AG08395 (cell line): ENCODE measurements at places on chromosomes 3 and 15.

- DNase-seq = no peak
These were observed 2.1 kb downstream of the MAGEL2 start for GRCh38 chr15:23645371-23646164.

DNA sequence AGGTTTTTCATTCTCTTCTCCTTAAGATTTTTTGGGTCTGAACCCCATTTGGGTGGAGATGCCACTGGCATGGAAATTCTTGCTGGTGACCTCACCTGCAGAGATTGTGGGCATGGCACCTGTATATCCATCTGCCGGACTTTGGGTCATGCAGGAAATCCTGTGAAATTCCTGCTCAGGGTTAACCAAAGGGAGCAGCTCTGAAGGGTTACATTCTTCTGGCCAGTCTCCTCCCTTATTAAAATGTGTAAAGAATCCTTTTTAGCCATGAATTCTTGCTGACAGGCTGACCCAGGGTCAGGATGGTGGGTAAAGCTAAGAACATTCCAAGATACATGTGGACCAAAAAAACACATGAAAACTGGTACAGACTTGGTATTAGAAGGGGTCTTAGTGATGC lies 27.4 kb downstream of the ARHGEF26 start:
- DNase-seq = no peak

- DNase-seq = no peak
These were observed 6.7 kb downstream of the KBTBD13 start for GRCh38 chr15:65083262-65083701.

- DNase-seq = no peak
These were observed 451.8 kb upstream of the NPAP1 start for GRCh38 chr15:24223739-24224138.

- no peak for DNase-seq
These were observed 57.2 kb downstream of the KIF9 start for GRCh38 chr3:47225310-47225906.

- DNase-seq = no peak
These were observed 11.7 kb upstream of the P3H2 start for GRCh38 chr3:190132371-190132770.

DNA sequence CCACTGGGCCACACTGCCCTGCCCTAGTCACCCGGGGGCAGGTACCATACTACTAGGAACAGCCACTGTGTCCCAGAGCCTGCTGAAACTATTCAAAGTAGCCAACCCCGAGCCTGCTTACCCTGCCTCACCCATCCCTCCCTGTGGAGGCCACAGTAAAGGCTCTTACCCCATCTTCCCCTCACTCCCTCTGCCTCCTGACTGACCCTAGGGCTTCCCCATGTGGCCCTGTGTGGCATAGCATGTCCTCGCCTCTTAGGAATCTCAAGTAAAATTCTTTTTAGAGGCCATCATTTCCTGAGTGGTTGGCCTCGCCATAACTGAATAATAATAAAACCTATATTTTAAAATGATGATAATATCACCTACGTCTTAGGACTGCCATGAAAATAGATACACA lies 112.2 kb upstream of the SLC6A11 start:
- peak; percentile 12 for DNase-seq

- DNase-seq = no peak
These were observed 17.6 kb downstream of the IFT80 start for GRCh38 chr3:160381470-160381869.

DNA sequence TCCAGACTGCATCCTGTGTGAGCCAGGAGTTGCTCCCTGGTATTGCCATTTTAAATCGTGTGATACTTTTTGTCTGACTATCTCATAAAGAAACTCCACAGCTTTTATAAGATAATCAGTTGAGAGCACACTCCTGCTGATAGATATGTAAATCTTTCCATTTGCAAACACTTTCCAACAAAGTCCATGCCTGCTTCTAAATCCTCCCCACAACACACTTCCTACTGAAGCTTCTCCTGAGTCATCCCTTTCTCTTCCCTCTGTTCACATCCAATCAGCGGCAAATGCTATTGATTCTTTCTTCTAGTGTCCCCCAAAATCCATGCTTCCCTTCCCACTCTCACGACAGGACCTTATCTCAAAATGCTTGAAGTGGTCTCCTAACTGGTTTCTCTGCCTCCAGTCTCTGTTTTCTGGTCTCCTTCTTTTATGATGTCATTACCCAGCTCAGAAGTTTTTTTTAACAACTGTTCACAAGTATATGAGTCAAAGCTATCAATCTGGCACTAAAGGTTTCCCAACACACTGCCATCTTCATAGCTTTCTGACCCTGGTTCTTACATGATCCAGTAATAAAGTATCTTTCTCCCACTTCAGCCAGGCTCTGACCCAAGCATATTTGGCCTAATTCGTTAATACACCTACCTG lies 4.5 kb upstream of the WWTR1 start:
- no peak for DNase-seq

- DNase-seq = peak; percentile 27
These were observed 45.1 kb downstream of the TNIK start for GRCh38 chr3:171415070-171415469.

- DNase-seq = no peak
These were observed 89.3 kb upstream of the IGSF10 start for GRCh38 chr3:151550025-151550618.

- DNase-seq = no peak
These were observed 86.9 kb downstream of the ATP1B3 start for GRCh38 chr3:141963301-141963700.

DNA sequence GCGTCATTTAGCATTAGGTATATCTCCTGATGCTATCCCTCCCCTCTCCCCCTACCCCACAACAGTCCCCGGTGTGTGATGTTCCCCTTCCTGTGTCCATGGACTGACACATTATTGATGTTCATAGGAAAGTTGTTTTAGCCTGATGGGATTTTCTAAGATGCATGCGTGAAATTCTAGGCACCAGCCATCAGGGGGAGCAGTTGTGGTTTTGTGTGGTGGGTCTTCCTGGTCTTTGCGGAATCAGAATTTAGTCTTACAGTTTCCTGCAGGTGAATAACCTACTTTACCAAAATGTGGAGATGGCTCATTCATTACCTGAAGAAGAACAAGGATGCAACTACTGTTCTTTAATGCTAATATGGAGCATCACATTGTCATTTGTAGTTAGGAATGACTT lies 455.0 kb upstream of the THBS1 start:
- peak; percentile 19 for DNase-seq

- DNase-seq = no peak
These were observed 161.3 kb upstream of the CBLB start for GRCh38 chr3:106029954-106030626.

DNA sequence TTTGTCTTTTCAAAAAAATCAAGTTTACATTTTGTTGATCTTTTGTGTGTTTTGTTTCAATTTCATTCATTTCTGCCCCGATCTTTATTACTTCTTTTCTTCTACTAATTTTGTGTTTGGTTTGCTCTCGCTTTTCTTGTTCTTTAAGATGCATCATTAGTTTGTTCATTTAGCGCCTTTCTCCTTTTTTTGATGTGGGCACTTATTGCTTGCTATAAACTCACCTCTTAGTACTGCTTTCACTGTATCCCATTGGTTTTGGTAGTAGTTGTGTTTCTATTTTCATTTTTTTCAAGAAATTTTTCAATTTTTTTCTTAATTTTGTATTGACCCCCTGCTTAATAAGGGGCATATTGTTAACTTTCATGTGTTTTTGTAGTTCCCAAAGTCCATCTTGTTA lies 34.4 kb downstream of the PRKCI start:
- DNase-seq = no peak

DNA sequence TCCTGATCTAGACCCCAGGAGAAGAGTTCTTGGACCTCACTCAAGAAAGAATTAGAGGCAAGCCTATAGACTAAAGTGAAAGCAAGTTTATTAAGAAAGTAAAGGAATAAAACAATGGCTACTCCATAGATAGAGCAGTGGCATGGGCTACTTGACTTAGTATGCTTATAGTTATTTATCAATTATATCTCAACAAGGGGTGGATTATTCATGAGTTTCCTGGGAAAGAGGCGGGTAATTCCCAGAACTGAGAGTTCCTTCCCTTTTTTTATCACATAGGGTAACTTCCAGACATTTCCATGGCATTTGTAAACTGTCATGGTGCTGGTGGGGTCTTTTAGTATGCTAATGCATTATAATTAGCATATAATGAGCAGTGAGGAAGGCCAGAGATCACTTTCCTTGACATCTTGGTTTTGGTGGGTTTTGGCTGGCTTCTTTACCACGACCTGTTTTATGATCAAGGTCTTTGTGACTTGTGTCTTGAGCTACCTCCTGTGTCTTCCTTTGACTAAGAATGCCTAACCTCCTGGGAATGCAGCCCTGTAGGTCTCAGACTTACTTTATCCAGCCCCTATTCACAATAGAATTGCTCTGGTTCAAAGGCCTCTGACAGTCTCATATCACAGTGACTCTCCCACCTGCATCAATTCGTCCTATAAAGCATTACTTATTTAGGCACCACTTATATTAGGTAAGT lies 35.3 kb upstream of the PLSCR2 start:
- DNase-seq = no peak

DNA sequence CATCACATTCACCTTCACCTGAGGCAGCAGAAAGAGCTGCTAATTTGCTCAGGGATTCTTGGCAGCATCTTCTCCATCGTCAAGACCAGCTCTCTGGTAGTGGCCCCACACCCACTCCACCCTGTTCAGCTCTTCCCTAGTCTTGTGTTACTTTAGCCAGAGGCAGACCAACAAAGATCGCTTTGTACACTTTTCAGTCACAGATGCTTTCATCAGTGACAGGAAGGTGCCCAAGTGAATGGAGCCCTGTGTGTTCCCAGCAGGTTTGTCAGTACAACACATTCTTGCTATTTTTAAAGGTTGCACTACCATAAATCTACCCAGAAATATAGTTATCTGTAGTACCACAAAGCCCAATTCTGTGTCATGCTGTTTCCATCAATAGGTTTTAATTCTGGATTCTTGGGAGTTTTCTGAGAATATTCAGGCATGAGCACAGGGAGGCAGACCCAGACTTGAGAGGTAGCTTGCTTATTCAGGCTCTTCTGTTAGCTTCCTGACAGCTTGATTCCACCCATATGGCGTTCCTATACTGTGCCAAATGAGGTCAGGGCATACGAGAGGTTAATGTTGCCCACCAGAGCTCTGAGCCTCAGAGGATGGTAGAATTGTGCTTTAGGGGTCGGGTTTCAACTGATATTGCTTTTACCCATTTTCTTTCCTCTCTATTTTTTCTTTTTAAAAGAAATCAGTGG lies 109.8 kb upstream of the MANF start:
- DNase-seq = no peak

GRCh38 chr15:26391567-26392194 lies 381.2 kb downstream of the GABRB3 start:
- no peak for DNase-seq

DNA sequence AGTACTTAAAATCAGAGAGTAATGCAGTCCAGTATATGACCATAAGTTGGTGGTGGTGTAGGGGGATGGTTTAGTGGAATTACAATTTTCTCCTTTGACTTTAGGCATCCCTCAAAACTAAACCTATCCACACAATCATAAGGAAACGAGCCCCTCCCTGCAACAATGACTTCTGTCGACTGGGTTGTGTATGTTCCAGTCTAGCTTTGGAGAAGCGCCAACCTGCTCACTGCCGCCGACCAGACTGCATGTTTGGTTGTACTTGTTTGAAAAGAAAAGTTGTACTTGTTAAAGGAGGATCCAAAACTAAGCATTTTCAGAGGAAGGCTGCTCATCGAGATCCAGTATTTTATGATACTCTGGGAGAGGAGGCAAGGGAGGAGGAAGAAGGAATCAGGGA lies 52.8 kb downstream of the MGA start:
- DNase-seq = no peak

- DNase-seq = no peak
These were observed 11.5 kb downstream of the KBTBD13 start for GRCh38 chr15:65087873-65088642.

DNA sequence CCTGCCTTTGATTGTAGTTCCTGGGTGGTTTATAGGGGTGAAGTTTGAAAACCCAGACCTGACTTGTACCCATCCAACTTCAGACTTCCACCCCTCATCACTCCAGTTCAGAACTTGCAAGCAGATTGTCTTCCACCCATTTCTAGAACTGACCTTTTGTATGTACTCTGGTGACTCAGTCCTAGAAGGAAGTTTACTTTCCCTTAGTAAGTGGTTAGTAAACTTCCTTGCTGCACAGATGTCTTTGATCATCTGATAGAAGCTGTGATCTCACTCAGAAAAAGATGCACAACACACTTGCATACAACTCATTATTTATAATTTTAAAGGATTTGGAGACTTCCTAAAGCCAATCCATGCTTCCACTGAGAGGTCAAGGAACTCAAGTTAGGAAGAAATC lies 368.0 kb downstream of the MFSD1 start:
- peak; percentile 62 for DNase-seq

- no peak for DNase-seq
These were observed 20.4 kb downstream of the PLXND1 start for GRCh38 chr3:129585949-129586657.

- no peak for DNase-seq
These were observed 3.6 kb downstream of the TRA2B start for GRCh38 chr3:185934174-185934557.

DNA sequence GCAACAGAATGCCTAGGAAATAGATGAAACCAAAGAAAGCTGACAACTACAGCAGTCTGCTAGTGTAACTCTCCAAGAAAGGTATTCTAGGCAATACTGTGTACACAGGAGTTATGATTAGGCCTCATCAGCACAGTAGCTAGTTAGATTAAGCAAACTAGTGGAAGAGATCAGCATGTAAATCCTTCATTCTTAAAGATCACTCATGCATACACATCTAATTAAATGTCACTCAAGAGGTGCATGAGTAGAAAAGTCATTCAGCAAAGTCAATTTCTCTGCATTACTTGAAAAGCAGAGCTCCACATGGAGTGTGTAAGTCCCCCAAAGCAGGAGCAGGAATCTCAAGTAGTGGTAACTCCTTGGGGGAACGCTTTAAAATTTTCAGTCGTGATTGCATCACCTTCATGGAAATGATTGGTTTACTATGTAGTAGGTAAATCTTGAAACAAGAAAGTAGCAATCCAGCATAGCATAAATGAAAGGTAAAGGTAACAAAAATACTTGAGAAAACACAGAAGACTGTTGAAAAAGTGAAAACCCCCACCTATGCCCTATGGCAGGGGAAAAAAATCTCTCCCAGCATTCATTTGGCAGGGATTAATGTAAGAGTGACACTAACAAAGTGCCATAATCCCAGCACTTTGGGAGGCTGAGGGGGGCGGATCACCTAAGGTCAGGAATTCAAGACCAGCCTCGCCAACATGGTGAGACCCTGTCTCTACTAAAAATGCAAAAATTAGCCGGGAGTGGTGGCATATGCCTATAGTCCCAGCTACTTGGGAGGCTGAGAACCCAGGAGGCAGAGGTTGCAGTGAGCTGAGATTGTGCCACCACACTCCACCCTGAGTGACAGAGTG lies 29.4 kb upstream of the PPIB start:
- no peak for DNase-seq

GRCh38 chr3:44074181-44074580 lies 167.5 kb upstream of the TOPAZ1 start:
- DNase-seq = no peak

- DNase-seq = peak; percentile 76
These were observed 27.3 kb upstream of the BCL2L10 start for GRCh38 chr15:52139599-52140462.

- no peak for DNase-seq
These were observed 92.8 kb downstream of the ZNF280D start for GRCh38 chr15:56640549-56640948.

- DNase-seq = no peak
These were observed 192.8 kb downstream of the UBE3A start for GRCh38 chr15:25245801-25246622.
